ENCODE measurements at places on chromosomes 5 and 9.

GRCh38 chr5:77867194-77867691 is 91.1 kb upstream of the TBCA start:
- no peaks in the 10 kb centered on the region for H3K4me1 ChIP-seq
- no peak overlapping the region for H3K27ac ChIP-seq
- DNase-seq: no peak
- no peak overlapping the region for H3K4me3 ChIP-seq
- H3K27me3 ChIP-seq: peaks cover 1% of the 10 kb centered on the region

GRCh38 chr9:89008055-89008743 is 16.9 kb downstream of the S1PR3 start:
- no peak for DNase-seq
- no peaks in the 10 kb centered on the region for H3K4me1 ChIP-seq
- H3K4me3 ChIP-seq: no peak overlapping the region
- H3K27me3 ChIP-seq: peaks cover 32% of the 10 kb centered on the region

- no peak overlapping the region for H3K4me3 ChIP-seq
- H3K4me1 ChIP-seq: peaks cover under 1% of the 10 kb centered on the region
- H3K27ac ChIP-seq: no peak overlapping the region
- no peak for DNase-seq
- H3K36me3 ChIP-seq: no peaks in the 10 kb centered on the region
Observed at GRCh38 chr5:140329739-140330481, 16.5 kb downstream of the HBEGF start.

DNA sequence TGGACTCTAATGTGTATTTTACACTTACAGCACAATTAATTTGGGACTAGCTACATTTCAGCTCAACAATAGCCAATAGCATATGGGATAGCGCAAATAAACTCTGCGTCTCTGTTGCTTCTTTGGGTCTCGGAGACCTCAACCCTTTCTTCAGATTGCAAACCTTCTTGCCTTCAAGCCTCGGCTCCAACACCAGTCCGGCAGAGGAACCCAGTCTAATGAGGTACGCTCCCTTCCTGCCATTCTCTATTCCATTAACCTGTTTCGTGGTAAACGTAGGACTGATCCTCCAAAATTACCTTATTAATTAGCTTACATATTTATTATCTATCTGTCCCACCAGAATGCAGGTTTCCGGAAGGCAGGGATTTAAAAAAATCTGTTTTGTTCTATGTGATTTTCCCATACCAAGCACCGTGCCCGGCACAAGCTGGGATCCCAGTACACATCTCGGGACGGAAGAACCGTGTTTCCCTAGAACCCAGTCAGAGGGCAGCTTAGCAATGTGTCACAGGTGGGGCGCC is 525 bp upstream of the DAPK1 start:
- peaks cover 73% of the 10 kb centered on the region for H3K27me3 ChIP-seq
- H3K36me3 ChIP-seq: no peaks in the 10 kb centered on the region
- peaks cover 34% of the 10 kb centered on the region for H3K4me1 ChIP-seq
- H3K4me3 ChIP-seq: peak overlapping the region; percentile 86
- H3K27ac ChIP-seq: no peak overlapping the region

GRCh38 chr9:89743216-89743572 is 138.4 kb downstream of the GADD45G start:
- no peaks in the 10 kb centered on the region for H3K36me3 ChIP-seq
- no peaks in the 10 kb centered on the region for H3K27me3 ChIP-seq
- H3K4me1 ChIP-seq: peaks cover 81% of the 10 kb centered on the region
- peak overlapping the region; percentile 74 for H3K4me3 ChIP-seq
- H3K27ac ChIP-seq: peak overlapping the region; percentile 3
- peak; percentile 31 for DNase-seq

- DNase-seq: no peak
- H3K4me3 ChIP-seq: no peak overlapping the region
- H3K27me3 ChIP-seq: no peaks in the 10 kb centered on the region
- no peak overlapping the region for H3K27ac ChIP-seq
- H3K36me3 ChIP-seq: no peaks in the 10 kb centered on the region
- H3K4me1 ChIP-seq: no peaks in the 10 kb centered on the region
Observed at GRCh38 chr5:123756816-123757215, 244.8 kb downstream of the CSNK1G3 start.

DNA sequence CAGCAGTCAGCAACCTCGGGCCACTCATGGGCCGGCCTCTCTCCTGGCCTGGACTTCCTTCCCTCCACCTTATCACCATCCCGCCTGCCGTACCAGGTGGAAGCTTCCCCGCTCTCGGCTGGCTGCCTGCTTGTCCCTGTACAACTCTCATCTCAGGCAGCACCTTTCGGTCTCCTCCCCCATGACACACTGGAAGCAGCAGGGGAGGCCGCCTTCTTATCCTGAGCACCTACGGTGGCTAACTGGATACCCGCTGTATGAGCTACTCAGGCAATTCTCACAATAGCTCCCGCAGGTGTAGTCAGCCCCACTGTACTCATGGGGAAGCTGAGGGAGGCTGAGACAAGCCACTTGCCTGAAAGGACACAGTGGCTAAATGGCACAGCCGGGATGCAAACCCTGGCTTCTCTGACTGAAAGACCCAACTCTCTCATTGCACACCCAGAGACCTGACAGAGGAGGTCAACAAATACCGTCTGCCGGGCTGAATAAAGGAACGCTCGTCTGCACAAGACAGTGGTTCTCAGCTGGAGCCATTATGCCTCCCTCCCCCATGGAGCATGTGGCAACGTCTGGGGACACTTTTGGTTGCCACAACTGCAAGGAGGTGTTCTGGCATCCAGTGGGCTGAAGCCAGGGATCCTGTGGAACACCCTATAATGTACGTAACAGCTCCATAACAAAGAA is 9.6 kb downstream of the STK10 start:
- H3K4me3 ChIP-seq: peak overlapping the region; percentile 97
- DNase-seq: peak; percentile 61
- H3K27ac ChIP-seq: peak overlapping the region; percentile 81
- H3K27me3 ChIP-seq: no peaks in the 10 kb centered on the region
- H3K4me1 ChIP-seq: peaks cover 95% of the 10 kb centered on the region
- peaks cover 14% of the 10 kb centered on the region for H3K36me3 ChIP-seq

DNA sequence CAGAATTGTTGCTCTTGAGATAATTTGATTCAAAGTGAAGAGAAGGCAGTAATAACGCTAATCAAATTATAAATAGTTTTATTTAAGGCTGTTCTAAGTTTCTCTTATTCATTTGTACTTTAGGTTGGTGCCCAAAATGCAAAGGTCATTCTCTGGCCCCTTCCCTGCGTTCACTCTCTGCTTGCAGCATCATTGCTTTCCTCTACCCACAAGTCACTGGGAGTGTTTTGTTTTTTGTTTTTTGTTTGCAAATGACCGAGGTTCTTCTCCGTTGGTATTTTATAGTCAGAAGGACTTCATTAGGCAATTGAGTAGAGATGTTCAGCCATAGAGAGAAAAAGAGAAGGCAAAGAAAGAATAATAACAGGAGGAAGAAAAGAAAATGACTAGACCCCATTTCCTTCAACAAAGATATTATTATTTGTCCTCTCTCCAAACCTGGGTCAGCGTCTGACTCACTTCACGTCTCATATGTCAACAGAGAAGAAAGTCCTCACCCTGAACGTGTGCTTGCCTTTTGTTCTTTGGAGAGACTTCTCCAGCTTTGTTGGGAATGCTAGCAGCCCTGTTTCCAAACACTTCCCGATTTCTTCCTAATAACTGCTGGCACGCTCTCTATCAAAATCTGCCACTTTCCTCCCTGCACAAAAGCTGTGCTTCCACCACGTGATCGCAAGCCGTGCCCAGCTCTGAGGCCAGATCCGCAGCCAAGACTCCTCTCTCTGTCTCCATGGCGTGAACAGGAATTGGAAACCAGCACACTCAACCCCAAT is 119.8 kb downstream of the EBF1 start:
- H3K4me1 ChIP-seq: peaks cover 6% of the 10 kb centered on the region
- no peak overlapping the region for H3K27ac ChIP-seq
- no peak for DNase-seq
- H3K27me3 ChIP-seq: peaks cover 8% of the 10 kb centered on the region

DNA sequence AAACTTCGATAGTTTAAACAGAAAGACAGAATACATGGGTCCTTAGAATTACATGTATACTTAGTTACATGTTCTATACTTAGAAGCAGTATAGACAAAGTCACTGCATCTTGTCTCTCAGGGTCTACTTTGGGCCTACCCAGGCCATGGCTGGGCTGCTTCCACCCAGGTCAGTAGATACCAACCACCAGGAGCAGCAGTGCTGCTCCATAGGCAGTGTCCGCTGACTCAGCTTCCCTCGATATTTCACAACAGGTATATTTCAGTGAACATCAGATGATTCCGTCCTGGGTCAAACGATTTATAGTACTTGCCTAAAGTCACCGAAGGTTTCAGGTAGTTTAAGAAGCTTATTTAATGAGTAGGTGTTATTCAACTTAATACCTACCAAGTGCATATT is 18.0 kb downstream of the IARS1 start:
- H3K4me1 ChIP-seq: peaks cover 44% of the 10 kb centered on the region
- no peak for DNase-seq
- H3K36me3 ChIP-seq: peaks cover 63% of the 10 kb centered on the region
- no peak overlapping the region for H3K4me3 ChIP-seq
- no peaks in the 10 kb centered on the region for H3K27me3 ChIP-seq

DNA sequence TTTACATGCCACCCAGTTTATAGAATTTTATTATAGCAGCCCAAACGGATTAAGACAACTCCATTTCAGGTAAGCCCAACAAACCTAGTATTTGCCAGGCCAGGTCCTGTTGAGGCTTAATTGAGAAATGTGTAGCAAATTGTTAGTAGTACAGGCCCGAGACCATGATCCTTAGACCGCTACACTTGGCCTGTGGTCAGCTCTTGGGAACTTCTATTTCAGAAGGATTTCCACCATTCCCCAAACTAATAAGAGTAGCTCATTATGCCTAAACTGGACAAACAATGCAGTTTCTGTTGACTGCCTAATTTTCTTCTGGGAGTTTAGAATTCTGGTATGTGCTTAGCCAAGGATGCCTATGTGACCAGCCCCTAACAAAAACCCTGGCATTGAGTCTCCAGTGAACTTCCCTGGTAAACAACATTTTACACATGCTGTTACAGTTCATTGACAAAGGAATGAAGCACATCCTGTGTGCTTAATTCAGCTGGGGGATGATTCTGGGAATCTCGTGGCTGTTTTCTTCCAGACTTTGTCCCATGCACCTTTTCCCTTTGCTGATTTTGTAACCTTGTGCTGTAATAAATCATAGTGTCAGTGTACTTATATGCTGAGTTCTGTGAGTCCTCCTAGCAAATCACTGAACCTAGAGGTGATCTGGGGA is 5.6 kb upstream of the GPX3 start:
- H3K36me3 ChIP-seq: no peaks in the 10 kb centered on the region
- H3K4me3 ChIP-seq: no peak overlapping the region
- no peaks in the 10 kb centered on the region for H3K27me3 ChIP-seq

- no peak overlapping the region for H3K4me3 ChIP-seq
- peaks cover 5% of the 10 kb centered on the region for H3K4me1 ChIP-seq
- no peak for DNase-seq
- H3K27me3 ChIP-seq: no peaks in the 10 kb centered on the region
Observed at GRCh38 chr5:52838326-52839015, 50.8 kb downstream of the ITGA1 start.

- H3K4me1 ChIP-seq: no peaks in the 10 kb centered on the region
- no peak for DNase-seq
- H3K4me3 ChIP-seq: no peak overlapping the region
- H3K27ac ChIP-seq: no peak overlapping the region
Observed at GRCh38 chr5:173676375-173676774, 59.9 kb upstream of the BOD1 start.

- H3K36me3 ChIP-seq: peaks cover 17% of the 10 kb centered on the region
- peaks cover 15% of the 10 kb centered on the region for H3K4me1 ChIP-seq
- DNase-seq: peak; percentile 13
- H3K27me3 ChIP-seq: no peaks in the 10 kb centered on the region
- H3K27ac ChIP-seq: peak overlapping the region; percentile 94
- peak overlapping the region; percentile 46 for H3K4me3 ChIP-seq
Observed at GRCh38 chr9:99012957-99013512, 69.3 kb downstream of the COL15A1 start.

DNA sequence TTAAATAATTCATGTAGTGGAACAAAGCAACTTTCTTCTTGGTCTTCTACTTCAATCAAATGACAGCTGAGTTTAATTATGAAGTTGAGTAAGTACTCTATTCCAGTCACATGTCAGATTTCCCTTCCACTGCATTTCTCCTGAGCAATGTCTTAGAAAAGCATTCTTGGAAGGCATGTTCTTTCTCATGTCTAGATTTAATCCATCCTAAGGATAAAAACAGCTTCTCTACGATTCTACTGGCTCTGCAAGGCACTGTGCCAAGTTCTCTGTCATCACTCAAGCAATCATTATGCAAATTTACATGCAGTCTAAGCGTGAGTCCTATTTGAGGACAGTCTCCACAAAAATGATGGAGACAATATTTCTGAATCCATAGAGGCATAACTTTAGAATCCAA is 142.4 kb downstream of the YIPF5 start:
- no peak for DNase-seq
- no peaks in the 10 kb centered on the region for H3K27me3 ChIP-seq
- no peak overlapping the region for H3K4me3 ChIP-seq
- H3K4me1 ChIP-seq: no peaks in the 10 kb centered on the region
- no peak overlapping the region for H3K27ac ChIP-seq
